Cortex of kidney (tissue), 1 donor: ENCODE measurements at places on chromosomes 1 and 21.

GRCh38 chr1:233543338-233544255 is 70.3 kb upstream of the KCNK1 start:
- DNase-seq, result no peak

- no peak for DNase-seq
These were observed 38.1 kb upstream of the LBR start for GRCh38 chr1:225465793-225466517.

- no peak for DNase-seq
These were observed 387.8 kb upstream of the ADGRL2 start for GRCh38 chr1:81412954-81413353.

- no peak for DNase-seq
These were observed 436.8 kb downstream of the PTPRU start for GRCh38 chr1:29673228-29673500.

GRCh38 chr1:180131510-180131909 is 23.2 kb upstream of the QSOX1 start:
- DNase-seq, result no peak

DNA sequence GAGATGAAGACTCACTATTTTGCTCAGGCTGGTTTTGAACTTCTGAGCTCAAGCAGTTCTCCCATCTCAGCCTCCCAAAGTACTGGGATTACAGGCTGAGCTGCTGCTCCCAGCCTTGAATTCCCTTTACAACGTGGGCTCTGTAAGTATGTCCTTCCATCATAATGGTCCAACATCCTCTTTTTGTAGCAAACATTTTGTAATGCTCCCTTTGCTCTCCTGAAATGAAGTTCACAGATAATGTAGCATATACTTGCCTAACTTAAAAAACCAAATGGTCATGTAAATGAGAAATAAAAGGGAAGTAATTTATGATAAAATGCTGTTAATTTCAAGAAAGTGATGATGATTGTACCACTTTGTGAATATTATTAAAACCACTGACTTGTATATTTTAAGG is 30.5 kb upstream of the THEM4 start:
- DNase-seq, result no peak

- no peak for DNase-seq
These were observed 17.9 kb downstream of the CYP2J2 start for GRCh38 chr1:59908682-59909081.

DNA sequence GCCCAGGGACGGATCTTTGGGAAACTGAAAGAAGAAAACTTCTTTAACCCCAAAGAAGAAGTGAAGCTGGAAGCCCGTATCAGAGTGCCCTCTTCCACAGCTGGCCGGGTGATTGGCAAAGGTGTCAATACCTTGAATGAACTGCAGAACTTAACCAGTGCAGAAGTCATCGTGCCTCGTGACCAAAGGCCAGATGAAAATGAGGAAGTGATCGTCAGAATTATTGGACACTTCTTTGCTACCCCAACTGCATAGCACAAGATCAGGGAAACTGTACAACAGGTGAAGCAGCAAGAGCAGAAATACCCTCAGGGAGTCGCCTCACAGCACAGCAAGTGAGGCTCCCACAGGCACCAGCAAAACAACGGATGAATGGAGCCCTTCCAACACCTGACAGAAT is 114.0 kb downstream of the NBPF12 start:
- no peak for DNase-seq

DNA sequence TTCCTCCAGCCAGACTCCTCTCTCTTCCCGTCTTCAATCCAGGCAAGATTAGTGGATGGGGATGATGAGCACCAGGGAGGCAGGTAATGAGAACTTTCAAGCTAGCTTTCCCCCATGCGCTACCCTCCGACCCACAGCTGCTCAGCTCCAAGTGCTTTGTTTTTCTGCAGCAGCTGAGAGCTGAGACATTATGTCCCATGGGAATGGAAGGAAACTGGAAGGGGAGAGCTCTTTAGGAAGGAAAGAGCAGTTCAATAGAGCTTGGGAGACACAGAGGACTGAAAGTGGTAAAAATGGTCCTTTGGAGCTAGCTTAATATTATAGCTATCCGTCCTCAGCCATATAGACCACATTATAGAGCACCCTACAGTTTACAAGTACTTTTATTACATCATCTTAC is 39.8 kb downstream of the RAB3B start:
- no peak for DNase-seq

GRCh38 chr1:106181866-106182265 is 874.6 kb upstream of the PRMT6 start:
- DNase-seq, result no peak

- DNase-seq, result no peak
These were observed 62.0 kb upstream of the GALNT2 start for GRCh38 chr1:230005040-230005439.

GRCh38 chr1:112849425-112850033 is 106.5 kb downstream of the SLC16A1 start:
- no peak for DNase-seq

GRCh38 chr1:174116042-174116441 is 43.3 kb upstream of the RABGAP1L start:
- no peak for DNase-seq

GRCh38 chr1:116288201-116288598 is 84.8 kb upstream of the ATP1A1 start:
- no peak for DNase-seq

DNA sequence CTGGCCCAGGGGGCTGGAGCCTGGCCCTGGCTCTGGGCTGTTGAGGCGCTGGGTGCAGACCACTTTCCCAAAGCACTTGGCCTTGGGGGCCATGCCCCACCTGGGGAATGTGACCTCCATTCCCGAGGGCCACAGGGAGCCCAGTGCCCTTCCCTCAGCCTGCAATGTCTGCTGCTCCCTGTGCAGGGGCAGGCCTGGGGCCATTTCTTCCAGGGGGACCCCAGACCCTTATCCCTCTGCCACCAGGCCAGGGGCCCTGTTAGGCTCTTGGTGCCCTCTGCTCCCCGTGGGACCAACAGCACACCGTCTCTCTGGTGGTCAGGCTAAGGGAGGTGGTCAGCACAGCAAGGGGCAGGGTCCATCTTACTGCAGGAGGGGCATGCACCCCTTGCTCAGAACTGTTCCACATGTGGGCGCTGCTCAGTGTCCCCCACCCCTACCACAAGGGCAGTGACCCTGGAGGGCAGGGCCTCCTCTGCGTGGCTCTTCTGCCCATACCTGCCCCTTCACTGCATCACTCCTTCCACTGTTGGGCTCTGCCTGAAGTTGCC is 1.1 kb upstream of the TMEM52 start:
- DNase-seq, result no peak

GRCh38 chr1:75954586-75954985 is 22.4 kb upstream of the ASB17 start:
- no peak for DNase-seq

- no peak for DNase-seq
These were observed 10.5 kb downstream of the WNT9A start for GRCh38 chr1:227937031-227937837.

GRCh38 chr1:17610713-17611112 is 71.2 kb downstream of the ARHGEF10L start:
- DNase-seq, result no peak

GRCh38 chr1:108753363-108753762 is 6.9 kb downstream of the STXBP3 start:
- DNase-seq, result no peak

GRCh38 chr1:100552031-100552430 is 14.1 kb downstream of the GPR88 start:
- DNase-seq, result no peak
